ENCODE measurements at places on chromosomes 4 and X.

DNA sequence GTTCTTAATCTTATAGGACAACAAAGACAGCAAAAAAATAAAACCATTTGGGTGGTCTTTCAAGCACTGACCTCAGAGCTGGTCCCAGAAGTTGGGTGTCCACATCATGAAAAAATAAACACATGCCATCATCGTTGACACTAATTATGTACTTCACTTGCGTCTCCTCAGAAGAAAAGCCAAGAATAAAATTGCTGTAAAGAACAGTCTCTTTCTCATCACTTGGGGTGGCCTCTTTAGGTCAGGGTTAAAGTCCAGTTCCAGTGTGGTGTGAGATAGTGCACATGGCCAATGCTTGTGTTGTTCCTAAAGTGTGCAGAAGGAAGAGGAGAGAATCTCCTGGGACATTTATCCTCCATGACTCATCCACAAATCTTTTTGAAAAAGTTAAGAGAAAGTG is 49.5 kb upstream of the IBSP start:
- no peak for DNase-seq

DNA sequence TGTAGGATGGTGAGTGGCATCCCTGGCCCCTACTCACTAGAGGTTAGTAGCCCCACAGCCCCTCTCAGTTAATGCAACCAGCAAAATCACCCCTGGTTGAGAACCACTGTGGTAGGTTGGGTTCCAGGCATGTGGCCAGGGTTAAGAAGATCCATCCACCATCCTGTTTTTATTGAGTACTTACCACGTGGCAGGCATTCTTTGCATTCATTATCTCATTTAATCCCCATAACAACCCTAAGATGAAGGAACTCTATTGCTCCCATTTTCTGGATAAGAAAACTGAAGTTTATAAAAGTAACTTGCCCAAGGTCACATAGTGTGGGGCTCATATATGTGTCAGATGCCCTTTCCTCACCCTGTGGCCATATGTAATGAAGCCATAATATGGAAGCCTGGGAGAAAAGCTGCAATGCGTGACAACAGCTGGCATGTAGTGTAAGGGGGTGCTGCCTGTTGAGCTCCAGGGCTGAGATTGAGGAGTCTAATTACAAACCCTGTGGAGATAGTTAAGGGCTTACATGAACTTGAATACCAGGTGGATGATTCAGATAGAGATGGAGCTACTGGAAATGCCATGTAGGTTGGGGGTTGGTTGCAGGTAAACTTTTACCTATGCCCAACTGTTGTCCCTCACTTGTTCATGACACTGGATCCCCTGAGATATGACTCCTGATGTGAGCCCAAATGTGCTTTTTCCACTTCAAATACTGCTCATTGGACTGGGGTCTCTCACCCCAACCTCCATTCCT is 100.2 kb upstream of the PGRMC2 start:
- no peak for DNase-seq

DNA sequence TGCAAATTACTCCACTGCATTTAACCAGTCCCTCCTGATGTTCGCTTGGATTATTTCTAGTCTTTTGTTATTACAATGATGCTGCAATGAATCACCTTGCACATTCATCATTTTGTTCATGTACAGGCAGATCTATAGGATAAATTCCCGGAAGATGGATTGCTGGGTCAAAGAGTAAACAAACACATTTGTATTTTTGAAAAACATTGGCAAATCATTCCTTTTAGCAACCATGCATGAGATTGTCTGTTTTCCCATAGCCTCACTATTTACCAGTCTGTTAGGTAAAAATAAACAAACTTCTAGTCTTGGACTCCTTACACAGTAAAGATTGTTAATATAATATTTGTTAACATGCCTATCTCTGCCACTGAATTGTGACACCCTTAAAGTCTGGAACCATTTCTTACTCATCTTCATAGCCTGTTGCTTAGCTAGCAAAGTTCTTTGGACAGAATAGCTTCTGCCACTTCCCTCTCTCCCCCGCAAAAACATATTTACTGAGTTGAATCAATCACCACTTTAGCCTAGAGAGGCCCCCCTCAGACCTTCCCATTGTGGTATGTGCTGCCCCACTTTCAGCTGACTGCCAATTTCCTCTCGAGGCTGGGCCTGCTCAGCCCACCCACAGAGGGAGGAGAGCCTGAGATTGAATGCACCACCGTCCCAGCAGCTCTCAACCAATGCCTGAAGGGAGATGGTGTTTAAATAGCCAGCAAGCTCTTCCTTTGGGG is 108.4 kb upstream of the ATXN3L start:
- DNase-seq, result no peak

- no peak for DNase-seq
Observed at GRCh38 chrX:10395179-10395578, 225.2 kb downstream of the MID1 start.

GRCh38 chrX:153667956-153668396 is 5.6 kb downstream of the PNCK start:
- DNase-seq, result peak; percentile 87

- no peak for DNase-seq
Observed at GRCh38 chr4:151517896-151518295, 108.9 kb downstream of the FHIP1A start.

- peak; percentile 56 for DNase-seq
Observed at GRCh38 chr4:125316791-125317524, 2.2 kb downstream of the FAT4 start.

- no peak for DNase-seq
Observed at GRCh38 chrX:77938083-77938680, 27.7 kb downstream of the ATP7A start.

DNA sequence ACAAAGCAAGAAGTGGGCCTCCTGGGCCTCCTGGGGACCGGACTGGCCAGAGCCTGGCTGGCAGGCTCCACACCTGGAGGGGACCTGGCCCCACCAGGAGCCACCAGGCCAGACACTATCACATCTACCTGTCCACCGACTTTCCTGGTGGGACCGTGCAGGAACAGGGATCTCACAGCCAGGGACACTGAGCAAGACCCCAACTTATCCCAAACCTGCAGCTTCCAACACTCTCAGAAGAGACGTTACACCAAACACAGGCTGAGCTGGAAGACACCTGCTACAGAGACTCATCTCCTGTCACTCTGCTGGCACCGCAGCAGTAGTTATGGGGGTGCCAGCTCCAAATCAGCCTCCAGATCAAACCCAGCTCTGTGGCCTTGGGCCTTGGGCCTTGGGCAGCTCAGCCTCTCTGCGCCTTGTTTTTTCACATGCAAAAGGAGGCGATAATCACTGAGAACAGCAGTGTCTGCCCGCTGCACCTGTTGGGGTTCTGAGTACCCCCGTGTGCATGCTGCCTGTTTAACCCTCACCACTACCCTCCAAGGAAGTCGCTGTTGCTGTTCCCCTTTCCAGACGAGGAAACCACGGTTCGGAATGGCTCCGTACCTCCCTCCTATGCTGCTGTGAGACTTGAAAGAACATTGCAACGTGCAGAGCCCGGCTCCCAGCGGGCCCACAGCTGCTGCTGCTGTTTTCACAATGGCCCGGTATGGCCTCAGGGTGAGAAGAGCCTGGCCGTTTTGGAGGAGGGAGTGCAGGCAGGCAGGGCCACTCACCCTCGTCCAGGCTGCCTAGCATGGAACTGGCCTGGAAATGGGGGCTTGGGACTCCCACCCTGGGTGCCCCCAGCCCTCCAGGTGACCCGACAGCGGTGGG is 69.6 kb downstream of the ADRA2C start:
- no peak for DNase-seq

- no peak for DNase-seq
Observed at GRCh38 chr4:90118527-90119195, 8.5 kb upstream of the CCSER1 start.

DNA sequence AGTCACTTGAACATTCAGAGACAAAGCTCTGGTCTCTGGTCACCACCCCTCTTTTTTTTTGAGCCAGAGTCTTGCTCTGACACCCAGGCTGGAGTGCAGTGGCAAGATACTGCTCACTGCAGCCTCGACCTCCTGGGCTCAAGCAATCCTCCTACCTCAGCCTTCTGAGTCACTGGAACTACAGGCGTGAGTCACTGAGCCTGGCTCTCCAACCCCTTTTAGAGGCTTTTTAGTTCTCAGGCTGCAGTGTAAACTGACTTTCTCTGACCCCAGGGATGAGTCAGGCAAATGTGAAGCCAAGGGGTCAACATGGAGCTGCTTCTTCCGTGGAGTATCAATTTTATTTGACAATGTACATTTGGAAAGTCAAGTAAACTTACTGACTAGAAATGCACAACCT is 229.2 kb downstream of the PTTG2 start:
- no peak for DNase-seq

- no peak for DNase-seq
Observed at GRCh38 chr4:69531251-69531650, 35.5 kb upstream of the UGT2B4 start.

DNA sequence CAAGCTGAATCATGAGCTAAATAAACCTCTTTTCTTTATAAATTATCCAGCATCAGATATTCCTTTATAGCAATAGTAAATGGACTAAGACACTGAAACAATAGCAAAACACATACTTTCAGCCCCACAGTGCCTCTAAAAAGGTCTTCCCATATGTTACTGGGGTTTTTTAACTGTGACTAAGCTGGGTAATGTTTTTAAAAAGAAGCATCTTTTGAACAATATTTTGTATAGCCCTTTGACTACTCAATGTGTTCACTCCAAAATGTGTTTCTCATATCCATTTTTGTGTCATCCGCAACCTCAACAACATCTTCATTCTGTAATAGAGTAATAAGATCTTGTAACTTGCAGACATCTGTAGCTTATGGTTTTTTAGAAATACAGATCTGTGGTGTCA is 218.7 kb upstream of the S100G start:
- no peak for DNase-seq

DNA sequence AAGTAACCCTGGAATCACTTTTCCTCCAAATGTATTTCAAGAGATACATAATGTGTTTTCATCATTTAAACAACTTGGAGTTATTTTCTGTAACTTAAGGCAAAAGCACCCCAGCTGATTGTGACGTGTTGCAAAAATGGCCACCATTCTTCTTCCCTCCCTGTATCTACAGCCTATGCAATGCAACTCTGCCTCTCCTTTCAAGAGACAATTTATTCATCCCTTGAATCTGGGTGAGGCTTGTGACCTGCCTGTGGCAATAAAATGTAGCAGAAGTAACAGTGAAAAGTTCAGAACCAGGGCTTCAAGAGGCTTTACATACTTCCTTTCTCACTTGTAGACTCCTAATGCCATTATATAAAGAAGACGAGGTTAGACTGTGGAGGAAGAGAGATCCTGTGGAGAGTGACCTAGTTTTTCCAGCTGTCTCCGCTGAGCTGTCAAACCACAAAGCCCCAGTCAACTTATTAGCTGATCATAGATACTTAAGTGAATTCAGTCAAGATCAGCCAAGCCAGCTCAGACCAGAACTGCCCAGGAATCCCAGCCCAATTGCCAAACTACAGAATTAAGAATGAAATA is 81.0 kb upstream of the KLF3 start:
- no peak for DNase-seq

DNA sequence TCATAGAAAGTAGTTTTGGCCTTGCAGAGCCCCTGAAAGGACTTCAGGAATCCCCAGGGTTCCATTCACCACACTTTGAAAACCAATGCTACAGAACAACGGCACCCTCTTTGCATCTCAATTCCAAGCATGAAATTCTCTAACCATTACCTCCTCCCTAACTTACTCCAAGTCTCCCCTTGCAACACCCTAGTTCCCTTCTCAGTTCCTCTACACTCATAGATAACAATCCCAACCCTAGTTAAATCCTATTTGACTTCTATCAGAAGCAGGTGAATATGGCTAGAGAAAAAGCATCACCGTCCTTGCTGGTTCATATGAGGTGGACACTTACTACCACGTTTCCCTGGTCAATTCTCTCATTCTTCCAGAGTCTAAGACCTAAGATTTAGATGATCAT is 2.4 kb downstream of the RCHY1 start:
- no peak for DNase-seq

GRCh38 chrX:43949669-43950068 is 23.5 kb downstream of the NDP start:
- DNase-seq, result no peak

DNA sequence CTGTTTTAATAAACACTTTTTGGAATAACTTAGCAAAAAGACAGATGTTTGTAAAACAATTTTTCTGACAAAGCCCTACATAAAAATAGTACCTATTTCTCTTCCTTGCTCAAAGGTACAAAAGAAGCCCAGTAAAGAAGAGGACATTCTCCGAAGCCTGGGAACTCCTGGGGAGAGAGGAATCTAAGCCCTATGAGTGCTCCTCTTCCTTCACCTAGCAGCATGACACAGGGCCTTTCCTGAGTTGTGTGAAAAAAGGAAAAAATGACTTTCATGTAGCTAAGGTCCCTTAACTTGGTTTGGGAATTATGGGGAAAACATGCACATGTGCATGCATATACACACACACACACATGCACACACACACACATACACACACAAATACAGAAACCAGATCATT is 586.9 kb downstream of the TMA16 start:
- DNase-seq, result no peak

DNA sequence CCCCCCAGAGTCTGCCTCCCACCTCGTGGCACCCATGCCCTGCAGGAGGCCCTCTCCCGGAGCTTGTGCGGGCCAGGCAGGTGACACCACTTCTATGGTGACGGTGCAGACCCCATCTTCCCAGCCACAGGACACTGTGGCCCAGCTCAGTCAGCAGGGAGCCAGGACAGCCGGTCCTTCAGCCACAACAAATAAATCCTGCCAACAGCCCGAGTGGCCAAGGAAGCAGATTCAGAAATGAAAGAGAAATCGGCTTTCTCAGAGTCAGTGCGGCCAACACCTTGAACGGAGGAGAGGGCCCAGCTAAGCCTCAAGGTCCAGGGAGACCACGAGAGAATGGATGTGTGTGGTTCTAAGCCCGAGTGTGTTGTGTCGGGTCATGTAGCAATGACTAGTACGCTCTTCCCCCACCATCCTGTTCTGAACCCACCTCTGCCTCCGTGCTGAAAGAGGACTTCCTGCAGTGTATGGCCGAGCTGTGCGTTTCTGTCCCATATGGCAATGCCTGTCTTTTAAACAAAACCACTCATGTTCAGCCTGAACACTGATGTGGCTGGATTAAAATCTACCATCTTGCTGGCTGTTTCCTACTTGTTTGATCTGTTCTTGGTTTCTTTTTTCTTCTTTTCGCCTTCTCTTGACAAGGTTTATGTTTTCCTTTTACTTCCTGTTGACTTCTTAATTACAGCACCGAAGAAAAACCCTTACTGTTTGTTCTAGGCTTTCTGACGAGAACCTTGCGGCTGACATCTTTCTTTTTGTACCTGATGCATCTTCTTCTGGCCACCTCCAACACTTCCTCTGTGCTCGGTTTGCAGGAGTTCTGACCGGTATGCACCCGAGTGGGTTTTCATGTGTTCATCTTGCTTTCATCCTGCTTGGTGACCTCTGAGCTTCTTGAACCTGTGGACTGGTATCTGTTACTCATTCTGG is 53.1 kb downstream of the GAK start:
- no peak for DNase-seq

DNA sequence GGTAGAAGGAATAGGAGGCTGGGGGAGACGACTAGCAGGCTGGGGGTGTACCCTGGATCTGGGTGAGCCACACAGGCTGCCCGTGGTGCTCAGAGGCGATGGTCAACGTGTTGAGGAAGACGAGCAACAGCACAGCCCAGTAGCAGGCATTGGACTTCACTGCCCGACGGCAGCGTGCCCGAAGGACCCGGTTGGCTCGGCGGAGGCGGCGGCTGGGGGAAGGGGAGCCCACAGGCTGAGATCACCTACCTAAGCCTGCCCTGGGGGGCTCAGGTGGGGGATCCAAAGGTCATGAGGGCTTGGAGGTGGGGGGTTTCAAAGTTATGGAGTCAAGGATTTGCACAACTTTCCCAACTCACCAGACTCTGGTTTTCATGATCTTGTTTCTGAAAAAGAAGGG is 7.3 kb downstream of the CACNA1F start:
- no peak for DNase-seq

Measured in right hindlimb (tissue), 1 donor.